ENCODE measurements at places on chromosomes 7 and 10.
A peak's percentile ranks its signal among the peaks of the same experiment; 100 is the strongest.

DNA sequence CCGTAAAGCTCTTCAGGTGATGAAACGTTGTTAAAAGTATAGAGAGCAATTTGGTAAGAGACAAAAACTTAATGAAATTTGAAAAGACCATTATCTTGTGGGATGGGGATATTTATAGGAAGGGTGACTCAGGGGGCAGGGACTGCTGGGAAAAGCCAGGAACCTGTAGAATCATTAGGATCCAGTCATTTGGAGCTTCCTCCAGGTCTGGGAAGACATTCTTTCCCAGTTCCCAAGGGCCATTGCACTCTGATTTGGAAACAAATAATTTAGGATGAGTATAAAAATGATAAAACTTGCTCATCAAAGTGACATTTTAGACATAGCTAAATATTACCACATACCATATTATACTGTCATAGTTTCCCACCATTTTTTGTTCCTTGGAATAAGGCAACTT, 143.9 kb downstream of the PFKFB3 start:
- no peak for DNase-seq

DNA sequence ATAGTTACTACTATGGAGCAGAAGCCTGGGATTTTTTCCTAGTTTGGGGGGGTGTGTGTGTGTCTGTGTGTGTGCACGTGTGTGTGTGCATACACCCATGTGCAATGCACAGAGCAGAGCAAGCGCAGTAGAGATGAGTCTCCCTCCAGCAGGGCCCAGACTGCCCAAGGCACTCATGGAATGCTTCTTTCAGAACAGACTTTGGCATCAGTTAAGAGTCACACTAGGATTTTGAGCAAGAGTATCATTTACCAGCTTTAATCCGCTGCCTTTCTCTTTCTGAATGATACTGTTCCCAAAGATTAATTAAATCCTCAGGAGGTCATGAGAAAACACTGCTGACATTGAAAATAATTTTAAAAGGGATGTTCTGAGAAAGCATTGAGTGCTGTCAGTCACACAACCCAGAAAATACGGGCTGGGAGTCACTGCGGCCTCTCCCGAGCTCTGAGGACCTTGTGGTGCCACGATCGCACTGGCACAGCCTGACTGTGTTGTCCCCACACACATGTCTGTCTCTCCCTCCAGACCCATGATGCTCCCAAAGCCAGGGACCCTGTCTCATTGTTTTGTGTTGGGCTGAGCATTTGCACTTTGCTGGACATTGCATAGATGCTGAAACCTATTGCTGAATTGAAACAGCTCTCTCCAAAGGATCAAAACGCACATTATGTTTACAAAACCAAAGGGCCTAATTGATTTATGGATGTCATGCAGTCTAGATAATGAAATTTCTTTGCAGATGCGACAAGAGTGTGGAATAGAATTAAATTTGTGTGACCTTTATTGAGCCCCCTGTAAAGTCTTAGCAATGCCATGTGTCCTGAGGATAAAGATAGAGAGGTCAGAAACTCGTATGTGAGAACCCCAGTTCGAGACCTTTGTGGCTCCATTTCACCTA, 54.7 kb upstream of the FIGNL1 start:
- DNase-seq = no peak

- no peak for DNase-seq
Observed at GRCh38 chr7:6248581-6248980, 23.8 kb downstream of the CYTH3 start.

DNA sequence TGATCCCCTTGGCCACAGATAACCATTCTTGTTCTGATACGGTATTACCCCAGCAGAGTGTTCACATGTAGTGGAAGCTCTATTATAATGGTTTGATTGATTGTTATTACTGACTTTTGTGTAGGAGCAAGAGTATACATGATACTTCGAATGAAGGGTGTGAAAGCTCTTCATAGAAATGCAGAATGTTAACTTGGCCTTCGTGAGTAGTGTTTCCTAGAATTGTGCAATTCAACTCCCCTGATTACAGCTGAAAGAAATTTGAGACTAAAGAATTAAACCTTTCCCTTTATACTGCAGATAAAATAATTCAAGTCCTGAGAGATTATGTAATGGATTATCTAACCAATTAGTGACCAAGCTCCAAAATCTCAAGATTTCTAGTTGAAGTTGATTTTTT, 38.2 kb downstream of the MKLN1 start:
- no peak for DNase-seq

DNA sequence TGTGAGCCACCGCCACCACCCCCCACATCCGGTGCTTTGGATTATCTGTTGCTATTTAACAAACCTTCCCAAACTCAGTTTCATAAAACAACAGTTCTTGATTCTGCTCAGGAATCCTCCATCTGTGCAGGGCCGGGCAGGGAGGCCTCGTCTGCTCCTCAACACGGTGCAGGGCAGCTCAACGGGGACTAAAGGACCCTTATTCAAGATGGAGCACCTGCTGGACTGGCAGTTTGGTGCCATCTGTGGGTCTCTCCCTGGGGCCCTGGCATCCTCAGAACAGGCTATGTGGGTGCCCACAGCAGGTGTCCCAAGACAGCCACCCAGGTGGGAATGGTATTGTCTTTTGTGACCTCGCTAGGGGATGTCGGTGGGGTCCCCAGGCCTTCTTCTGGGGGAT, 31.0 kb upstream of the ELFN1 start:
- DNase-seq = no peak

DNA sequence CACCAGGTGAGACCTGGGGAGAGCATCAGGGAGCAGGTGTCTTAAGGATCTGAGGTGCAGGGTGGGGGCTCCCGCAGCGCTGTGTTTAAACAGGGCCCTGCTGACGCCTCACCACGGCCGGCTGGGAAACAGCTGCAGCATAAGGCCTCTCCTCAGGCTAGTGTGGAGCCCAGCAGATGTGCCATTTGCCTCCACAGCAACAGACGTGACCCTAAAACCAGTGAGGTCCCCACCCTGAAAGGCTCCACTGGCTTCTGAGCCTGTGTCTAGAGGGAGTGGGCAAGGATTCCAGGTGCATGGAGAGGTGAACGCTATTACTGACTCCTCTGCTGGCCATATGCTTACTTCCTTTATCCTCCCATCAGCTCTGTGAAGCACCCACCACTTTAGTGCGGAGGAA, 47.8 kb downstream of the SYPL1 start:
- DNase-seq = no peak

GRCh38 chr7:40986351-40986873, 716.5 kb downstream of the INHBA start:
- no peak for DNase-seq

GRCh38 chr7:2817456-2817855, 26.7 kb downstream of the GNA12 start:
- no peak for DNase-seq

- no peak for DNase-seq
Observed at GRCh38 chr7:115474137-115474536, 552.2 kb downstream of the MDFIC start.

GRCh38 chr10:61682323-61682722, 19.6 kb downstream of the CABCOCO1 start:
- DNase-seq = no peak

DNA sequence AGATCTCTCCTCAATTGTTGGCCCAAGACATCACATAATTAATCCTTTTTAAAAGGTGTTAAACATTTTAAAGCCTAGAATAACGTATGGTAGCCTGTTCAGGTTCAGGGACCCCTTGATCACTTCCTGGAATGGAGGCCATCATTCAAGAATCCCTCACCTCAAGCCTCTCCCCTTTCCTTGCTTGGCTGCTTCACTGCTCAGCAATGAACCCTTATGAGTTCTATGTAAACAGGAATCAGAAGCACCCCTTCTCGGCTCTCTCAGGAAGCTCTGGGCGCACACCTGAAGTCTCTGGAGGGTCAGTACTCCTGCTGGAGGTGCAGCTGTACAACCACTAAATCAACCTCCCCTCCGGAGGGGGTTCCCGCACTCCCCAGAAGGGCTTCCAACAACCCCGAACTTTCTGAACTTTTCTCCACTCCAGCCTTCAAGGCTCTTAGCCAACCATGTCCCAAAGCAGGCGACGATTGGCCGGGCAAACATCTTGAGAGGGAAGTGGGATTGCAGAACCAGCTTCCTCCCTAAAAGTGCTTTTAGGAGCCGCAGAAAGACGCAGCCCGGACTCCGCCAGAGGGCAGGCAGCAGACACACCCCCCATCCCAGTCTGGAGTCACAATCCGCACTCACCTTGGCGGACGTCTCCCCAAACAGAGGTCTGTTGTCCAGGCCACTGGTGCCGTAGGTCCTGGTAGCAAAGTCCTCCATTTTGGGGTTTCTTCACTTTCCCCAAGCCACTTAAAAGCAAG, 562 bp downstream of the TMEM243 start:
- peak; percentile 53 for DNase-seq

- DNase-seq = peak; percentile 9
Observed at GRCh38 chr7:16114633-16115032, 306.7 kb downstream of the CRPPA start.

DNA sequence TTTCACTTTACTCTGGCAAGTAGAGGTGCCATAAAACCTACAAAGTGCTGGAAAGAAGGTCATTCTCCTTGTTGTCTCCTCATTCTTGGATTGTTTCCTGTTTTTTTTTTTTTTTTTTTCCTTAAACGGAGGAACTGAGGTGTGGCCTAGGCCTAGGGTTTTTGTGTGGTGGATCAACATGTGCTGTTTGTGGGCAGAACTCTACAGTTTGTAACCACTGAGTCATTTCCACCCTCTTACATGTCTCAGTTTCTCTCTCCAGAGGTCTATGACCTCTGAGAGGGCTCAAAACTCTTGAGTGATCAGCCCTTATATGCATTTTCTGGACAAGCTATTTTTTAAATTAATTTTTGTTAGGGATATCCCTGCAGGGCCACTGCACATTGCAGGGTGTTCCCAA, 296.0 kb downstream of the PPP1R3A start:
- DNase-seq = no peak

GRCh38 chr7:111931016-111931517, 275.1 kb downstream of the DOCK4 start:
- DNase-seq = no peak

DNA sequence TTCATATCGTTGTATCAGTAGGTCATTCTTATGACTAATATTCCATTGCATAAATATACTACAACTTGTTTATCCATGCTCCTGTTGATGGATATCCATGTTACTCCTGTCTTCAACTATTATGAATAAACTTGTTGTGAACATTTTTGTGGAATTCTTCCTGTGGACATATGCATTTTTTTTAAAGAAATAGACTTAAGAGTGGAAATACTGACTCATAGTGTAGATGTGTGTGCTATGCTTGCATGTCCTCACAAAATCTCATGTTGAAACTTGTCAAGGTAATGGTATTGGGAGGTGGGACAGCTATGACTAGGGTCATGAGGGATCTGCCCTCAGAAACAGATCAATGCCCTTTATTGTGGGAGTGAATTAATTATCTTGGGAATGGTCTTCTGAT, 240.5 kb upstream of the PRSS58 start:
- no peak for DNase-seq

GRCh38 chr7:104179178-104179577, 28.6 kb downstream of the ORC5 start:
- DNase-seq = no peak

DNA sequence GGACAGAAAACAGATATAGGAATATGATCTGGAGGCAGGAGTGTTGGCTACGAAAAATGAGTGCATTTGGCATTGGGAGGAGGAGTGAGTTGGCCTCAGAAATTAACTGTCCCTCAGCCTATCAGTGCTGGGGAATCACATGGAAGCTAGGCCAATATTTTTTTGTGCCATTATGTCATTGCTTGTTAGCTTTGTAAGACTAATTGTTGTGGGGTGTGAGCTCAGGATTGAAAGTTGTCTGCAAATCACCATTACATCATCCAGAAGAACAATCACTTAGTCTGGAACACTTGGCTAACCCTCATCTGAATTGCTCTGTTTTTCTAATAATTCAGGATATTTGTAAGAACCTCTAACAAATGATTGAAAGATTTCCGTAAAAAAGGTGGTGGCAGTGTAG, 45.2 kb upstream of the SEMA3D start:
- no peak for DNase-seq

GRCh38 chr7:134692344-134692705, 45.7 kb downstream of the BPGM start:
- no peak for DNase-seq

DNA sequence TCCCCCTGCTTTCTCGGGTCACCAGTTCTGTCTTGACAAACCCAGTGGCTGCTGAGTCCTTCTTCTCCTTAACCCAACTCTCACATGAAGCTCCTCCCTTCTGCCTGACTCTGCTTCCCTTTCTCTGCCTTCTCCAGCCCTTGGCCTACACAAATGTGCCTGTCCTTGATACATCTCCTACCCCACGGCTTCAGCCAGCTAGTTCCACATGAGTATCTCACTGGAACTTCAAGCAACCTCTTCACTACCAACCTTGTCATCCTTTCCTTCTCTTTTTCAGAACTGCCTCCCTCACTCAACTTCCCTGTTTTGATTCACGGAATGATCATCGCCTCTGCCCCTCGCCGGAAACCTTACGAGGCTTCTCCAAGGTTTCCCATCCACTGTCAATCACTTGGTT, 55.9 kb downstream of the PDIA4 start:
- DNase-seq = no peak

- DNase-seq = no peak
Observed at GRCh38 chr7:142585425-142585824, 163.8 kb upstream of the PRSS1 start.

GRCh38 chr10:11887381-11888227, 64.4 kb downstream of the PROSER2 start:
- DNase-seq = no peak

DNA sequence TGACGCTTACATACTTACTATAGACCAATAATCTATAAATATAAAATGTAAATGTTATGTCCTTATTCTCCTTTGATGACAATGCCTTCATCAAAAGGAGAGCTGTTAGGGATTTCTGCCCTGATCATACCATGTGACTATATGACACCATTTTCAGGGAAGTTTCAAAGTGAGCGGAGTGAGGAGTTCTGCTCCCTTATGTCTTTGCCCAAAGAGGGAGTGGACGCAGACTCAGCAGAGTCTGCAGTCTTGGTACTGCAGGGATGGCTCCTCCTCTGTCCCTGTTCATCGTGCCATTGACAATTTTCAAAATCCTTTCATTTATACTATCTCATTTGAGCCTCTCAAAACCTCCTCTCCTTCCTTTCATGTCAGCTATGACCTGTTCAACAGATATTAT, 27.9 kb downstream of the HYAL4 start:
- DNase-seq = no peak

GRCh38 chr7:151807846-151808245, 69.1 kb downstream of the PRKAG2 start:
- no peak for DNase-seq

DNA sequence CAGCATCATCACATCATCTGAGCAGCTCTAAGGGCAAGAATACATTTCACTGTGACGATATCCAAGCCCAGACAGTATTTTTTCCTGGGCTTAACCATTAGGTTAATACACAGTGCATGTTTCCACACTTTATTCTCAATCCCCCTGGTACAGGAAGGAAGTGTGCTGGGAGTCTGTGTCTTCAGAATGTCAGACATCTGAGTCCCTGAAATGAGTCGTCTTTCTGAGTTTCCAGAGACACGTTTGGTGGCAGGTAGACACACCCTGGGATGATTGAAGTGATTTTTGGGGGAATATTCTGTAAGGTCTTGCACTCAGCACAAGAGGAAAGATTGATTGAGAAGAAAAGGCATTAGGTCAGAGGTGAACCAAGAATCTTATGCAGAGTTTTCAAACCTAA, 13.1 kb upstream of the SHH start:
- DNase-seq = no peak
